ENCODE measurements at places on chromosomes 16 and 17.
A peak's percentile ranks its signal among the peaks of the same experiment; 100 is the strongest.

DNA sequence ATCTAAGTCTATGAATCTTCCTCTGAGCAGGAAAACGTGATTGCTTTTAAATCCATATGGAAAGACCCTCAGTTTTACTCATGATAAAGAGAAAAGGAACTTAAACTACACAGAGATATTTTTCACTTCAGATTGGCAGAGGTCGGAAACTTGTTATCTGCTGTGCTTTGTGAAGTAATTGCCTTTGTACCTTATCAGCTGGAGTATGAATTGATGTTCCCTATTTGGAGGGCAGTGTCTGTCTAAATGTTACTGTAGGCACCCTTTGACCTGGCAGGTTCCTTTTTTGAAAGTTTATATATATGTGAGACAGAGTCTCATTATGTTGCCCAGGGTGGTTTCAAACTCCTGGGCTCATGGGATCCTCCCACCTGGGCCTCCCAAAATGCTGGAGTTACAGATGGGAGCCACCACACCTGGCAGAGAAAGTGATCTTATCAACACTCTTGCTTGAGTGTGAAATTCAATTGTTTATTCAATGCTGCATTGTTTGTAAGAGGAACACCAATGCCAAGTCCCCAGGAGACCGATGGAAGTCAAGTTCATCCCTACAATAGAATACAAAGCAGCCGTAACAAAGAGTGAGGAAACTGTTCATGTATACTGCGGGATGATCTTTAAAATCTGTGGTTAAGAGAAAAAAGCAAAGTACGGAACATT, 52.3 kb downstream of the ABCC1 start:
- no peak for DNase-seq

GRCh38 chr16:7381671-7382070, 49.0 kb downstream of the RBFOX1 start:
- DNase-seq, result no peak

- no peak for DNase-seq
Observed at GRCh38 chr17:42997390-42997983, 732 bp upstream of the RPL27 start.

DNA sequence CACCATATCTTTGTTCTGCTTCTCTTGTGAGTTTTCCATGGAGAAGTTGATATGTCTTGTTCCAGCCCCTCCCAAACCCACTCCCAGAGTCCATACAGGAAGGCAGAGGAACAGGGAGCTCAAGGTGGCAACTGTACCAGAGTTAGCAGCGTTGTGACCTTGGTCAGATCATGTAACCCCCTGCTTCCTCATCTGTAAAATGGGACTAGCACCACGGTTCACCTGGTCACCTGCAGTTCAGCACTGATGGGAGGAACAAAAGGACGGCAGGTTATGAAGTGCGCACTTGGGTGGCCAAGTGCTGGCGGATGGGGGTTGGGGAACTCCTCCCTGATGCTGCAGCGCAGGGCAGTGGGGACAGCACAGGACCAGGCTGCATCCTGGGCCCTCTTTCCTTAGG, 7.7 kb upstream of the NEUROD2 start:
- DNase-seq, result no peak

- DNase-seq, result no peak
Observed at GRCh38 chr16:28603381-28604185, 6.3 kb downstream of the SULT1A1 start.

DNA sequence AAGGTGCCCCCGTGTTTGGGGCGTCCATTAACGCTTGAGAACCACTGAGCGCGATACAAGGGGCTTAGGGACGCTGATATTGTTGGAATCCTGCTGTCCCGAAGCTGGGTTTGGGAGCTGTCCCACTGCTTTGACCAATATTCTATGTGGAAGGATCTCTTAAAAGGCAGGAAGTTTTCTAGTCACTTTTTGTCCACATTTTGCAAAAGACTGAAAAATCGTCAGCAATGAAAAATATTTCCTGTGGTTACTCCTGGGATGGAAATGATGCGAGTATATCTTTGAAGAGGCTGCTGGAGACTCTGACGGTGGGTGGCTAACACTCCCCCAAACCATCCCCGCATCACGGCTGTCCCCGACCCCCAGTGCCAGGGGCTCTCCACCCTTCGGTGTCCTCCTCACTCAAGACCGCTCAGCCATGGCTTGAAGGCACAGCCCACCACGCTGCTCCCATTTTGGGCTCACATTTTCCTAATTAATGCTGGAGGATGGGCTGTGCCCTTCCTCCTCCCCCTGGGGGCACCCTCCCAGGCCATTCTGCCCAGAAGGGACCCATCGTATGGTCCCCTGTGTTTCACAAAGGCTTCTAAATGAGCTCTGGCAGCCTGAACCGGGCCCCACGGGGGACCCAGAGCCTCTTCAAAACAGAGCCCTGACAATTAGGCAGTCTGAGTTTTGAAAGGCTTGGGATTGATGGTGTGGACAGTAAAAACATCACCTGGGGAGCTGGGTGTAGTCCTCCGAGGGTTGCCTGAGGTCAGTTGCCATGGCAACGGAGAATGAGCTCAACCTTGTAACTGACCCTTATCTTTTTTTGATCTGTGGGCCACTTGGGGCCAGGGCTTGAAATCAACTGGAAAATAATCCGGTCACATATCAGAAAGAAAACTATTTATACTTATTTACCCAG, 158.6 kb downstream of the C16orf78 start:
- no peak for DNase-seq

DNA sequence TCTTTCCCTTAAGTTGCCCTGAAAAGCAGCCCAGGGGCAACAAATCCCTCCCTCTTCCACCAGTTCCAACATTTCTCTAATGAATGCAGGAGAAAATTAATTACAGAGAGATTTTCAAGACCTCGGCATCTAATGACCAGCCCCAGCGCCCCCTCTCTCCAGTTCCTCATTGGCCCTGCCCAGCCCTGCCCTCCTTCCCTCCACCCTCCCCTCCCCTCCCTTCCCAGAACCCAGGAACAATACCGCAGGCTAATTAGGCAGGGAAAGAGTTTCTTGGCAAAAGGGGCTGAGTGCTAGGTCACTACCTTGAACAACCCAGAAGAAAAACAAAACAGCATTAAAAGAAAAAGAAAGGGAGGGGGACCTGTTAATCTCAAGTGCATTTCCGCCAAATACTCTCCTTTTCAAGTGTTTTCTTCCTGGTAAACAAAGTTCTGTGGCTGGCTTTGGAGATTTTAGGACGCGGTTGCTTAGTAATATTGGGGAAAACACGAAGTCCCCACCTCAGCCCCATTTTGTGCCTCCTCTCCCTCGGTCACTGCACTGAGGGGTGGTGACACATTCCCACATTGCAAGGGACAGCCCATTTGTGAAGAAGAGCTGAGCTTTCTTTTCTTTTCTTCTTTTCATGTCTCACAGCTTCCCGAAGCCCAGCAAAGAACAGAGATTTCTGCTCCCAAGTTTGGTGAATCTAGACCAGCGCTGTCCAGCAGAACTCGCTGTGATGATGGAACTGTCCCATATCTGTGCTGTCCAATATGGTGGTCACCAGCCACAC, 215.4 kb downstream of the SOX9 start:
- no peak for DNase-seq

DNA sequence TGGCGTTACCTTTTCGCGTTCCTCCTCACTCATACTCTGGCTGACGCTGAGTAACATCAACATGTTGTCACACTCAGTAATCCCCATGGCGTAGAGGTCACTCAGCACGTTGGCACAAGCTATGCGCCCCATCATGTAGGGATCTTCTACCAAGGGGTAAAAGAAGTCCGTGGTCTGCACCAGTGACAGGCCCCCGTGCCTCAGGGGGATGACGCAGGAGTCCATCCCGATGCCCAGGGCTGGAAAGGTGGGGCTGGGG, 596 bp downstream of the SEPHS2 start:
- DNase-seq, result no peak

DNA sequence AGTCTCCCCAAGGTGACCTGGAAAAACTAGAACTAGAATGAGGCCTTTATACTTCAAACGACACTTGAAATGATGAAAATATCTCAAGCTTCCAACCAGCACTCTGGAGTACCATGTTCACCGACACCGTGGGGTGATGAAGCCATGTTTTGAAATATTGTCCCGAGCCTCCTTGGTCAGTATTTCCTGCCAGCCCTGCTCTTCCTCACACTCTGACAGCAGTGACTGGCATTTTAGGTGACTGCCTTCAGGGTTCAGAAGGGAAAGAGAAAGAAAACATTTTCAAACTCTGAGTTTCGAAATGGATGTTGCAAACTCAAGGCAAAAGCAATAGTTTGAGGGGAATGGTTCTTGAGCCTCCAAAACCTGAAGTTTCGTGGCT, 39.3 kb upstream of the IRX6 start:
- DNase-seq, result no peak

DNA sequence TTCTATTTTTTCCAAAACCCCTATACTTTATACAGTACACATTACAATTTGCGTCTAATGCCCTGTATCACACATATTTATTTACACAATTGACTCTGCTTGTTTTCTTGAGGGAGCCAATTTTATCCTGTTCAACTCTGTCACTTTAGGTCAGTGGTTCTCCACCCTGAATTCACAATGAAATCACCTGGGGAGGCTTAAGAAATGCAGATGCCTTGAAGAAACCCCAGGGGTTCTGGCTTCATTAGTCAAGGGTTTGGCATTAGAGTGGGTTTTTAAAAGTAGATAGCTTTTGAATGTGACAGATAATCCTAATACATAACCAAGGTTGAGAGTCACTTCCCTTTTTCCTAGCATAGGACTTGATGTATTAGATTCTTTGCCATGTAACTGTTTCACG, 398.6 kb upstream of the ERCC4 start:
- no peak for DNase-seq

DNA sequence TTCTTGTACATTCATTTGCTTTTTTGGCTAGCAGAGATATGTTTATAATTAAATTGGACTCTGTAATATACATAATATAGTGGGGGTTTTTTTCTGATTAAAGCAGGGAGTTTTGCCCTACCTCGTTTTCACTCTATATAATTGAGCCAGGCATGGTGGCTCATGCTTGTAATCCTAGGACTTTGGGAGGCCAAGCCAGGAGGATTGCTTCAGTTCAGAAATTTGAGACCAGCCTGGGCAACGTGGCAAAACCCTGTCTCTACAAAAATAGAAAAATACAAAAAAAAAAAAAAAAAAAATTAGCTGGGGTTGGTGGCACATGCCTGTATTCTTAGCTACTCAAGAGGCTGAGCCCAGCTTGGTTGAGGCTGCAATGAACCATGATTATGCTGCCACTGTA, 42.2 kb downstream of the PAFAH1B1 start:
- DNase-seq, result no peak

DNA sequence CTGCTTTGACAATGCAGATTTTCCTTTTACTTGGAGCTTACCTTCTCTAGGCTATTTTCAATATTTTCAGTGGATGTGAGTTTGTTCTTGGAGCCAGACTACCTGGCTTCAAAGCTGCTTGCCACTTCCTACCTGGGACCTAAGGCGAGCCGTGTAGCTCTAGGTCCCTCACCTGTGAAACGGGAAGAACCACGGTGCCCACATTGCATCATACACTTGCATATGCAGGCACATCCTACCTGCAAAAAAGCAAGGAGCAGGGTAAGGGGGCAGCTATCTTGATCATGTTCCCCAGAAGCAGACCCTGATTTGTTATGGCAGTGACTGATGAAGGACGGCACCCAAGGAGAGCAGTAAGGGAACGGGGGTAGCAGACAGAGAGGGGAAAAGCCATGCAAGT, 27.0 kb upstream of the MPRIP start:
- no peak for DNase-seq

GRCh38 chr17:62749926-62750325, 58.2 kb downstream of the MARCHF10 start:
- no peak for DNase-seq

DNA sequence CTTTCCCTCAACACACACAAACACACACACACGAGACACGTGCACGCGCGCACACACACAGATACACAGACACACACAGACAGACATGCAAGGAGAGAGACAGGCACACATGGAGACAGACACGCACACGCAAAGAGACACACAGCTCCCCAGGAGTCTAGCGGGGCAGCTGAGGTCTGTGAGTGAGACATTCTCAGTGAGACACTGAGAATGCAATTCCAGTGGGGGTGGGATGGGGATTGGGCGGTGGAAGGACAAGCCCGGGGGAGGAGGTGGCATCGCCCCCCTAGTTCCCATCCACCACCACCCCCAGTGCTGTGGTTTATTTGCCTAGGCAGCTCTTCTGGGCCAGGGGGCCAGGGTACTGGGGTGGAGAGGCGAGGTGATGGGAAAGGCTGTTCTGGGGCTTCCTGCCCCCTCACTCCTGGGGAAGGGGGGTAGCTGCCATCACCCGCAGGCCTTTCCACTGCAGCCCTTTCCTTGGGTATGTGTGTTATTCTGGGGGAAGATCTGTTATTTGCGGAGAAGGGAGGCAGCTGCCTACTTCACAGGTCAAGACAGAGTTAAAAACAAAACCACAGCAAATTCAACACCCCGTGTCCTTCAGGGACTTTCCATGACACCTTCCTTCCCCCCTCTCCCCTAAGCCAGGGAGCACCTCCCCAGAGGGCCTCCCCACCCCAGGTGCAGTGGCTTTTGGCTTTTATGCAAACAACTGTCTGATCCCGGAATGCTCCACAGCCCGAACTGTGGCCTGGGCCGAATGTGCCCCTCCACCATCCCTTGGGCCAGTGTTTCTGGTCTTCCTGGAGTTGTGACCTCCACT, 18.0 kb downstream of the GRB7 start:
- DNase-seq, result peak; percentile 38

GRCh38 chr17:47949197-47949759, 7.9 kb downstream of the PNPO start:
- peak; percentile 63 for DNase-seq

- DNase-seq, result no peak
Observed at GRCh38 chr16:55488306-55488705, 9.3 kb downstream of the MMP2 start.

DNA sequence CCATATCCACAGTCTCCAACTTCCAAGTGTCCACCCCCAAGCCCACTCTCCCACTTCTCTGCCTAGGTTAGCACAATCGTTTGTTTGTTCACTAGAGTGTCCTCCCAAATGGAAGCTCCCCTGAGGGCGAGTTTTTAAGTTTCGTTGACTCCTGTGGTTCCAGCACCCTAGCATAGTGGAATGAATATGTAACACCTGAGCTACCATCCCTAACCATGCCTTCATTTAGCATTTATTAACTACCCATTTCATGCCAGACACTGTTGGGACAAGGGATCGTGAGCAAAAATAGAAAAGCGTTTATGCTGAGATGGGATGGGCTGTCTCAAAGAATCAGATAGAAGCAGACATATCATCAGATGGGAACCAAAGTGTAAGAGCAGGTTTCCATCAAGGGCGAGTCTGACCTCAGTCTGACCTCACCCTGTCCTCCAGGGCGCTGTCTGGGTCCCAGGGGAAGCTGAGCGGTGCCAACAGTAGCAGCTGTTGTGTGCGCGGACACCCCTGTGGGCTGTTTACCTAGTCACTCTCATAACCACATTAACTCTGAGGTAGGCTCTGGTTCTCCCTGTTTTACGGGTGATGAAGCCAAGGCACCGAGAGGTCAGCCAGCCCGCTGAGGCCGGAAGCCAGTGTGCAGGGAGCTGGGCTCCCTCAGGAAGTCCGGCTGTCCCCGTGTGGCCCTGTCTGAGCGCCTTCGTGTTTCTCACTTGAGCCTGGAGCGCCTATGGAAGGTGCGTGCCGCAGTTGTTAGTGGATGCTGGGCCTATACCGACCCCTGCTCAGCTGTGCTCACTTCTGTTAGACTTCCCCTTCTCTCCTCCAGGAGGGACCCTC, 6.2 kb downstream of the CNP start:
- no peak for DNase-seq

- no peak for DNase-seq
Observed at GRCh38 chr17:82232876-82233785, 4.3 kb downstream of the SLC16A3 start.
